ENCODE measurements at places on chromosomes 5 and 9.

DNA sequence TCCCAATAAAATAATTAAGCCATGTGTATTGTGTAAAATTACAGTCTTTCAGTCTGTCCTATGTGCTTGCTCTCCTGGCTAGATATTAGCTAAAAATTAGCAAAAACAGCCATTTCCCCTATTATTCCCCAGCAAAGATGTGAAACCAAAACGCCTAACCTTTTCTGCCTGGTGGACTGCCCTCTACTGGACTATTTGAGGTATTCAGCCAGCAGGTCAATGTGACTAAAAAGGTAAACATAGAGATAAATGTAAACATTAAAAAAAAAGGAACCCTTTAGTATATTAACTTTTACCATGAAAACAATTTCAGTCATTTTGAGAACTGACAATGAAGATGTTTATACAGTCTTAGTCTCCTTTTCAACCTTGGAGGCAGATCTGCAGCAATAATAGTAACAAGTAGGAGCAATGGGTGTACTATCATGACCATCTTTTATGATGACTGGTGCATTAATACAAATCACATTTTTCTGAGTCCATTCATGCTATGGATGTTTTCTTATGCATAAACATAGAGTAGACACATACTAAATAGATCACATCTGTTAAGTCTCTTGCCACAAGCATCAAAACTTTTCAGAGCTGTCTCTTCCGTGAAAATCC is 10.1 kb downstream of the ATG12 start:
- DNase-seq: no peak

GRCh38 chr5:50697739-50698138 is 31.3 kb downstream of the PARP8 start:
- no peak for DNase-seq

- DNase-seq: no peak
Measured at GRCh38 chr9:114849450-114849849, 43.6 kb upstream of the TNFSF15 start.

DNA sequence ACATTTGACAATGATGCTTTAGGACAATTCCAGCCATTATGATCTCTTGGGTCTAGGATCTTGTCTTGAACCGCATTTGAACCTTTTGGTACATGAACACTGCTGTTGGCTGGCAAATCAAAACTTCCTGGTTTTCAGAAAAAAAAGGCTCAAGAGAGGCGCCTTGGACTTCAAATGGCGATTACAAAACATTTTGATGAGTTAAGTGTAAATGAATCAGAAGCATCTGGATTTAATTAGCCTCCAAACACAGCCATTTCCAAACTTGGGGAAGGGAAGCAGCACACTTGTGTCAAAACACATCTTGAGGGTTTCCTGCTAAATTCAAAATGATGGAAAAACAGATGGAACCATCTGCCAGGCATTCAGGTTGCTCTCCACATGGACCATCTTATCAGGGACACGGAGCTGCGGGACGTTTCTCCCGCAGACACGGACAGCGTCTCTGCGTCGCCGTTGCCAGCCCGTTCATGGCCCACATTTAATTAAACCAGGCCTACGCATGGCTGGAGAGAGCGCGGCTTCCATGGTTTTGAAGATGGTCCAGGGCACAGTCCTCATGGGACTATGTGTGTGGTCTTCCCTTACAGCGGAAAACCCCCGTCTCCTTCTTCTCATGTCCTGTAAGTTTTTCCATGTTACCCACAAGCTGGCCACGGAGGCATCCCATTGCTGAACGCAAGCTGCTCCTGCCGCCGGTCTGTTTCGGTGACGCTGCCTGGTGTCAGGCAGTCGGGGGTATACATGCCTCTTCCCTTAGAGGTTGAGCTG is 55.8 kb upstream of the PTCH1 start:
- no peak for DNase-seq
